ENCODE measurements at places on chromosomes 2 and 18. TPM values are rescaled to one million over a fixed set of nuclear protein-coding genes. Genes with fewer than 3 reads are reported as not detected.

DNA sequence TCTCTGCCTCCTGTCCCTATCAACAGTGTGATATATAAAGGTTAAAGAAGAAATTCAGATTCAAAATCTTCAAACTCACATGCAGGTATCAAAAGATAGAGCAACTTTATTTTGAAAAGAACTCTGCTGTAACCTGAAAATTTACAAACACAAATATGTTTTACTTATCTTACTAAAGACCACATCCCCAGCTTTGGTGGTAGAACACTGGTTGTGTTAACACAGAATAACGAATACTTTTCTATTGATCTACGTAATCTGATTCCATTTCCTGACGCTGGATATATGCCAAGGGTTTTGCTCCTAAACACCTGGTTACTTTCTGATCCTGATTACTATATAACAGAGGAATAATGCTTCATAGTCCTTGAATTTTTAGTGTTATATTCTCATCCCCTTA lies 23.1 kb upstream of the SLC39A10 start:
- DNase-seq: no peak

- peak; percentile 10 for DNase-seq
Observed at GRCh38 chr2:18047896-18048657, 169.6 kb downstream of the KCNS3 start.

GRCh38 chr18:78546281-78546680 lies 433.3 kb upstream of the SALL3 start:
- DNase-seq: no peak

- DNase-seq: no peak
Observed at GRCh38 chr2:64542071-64543007, 18.2 kb downstream of the AFTPH start.

GRCh38 chr2:170177950-170178781 lies at the start of gene MYO3B:
Gene MYO3B (plus strand): TSS chr2:170178147. CDS start chr2:170178288, 141 bp downstream.
- no peak for DNase-seq

INHA gene
- 0.72 TPM for polyA plus RNA-seq

FAM237A gene
- not detected for polyA plus RNA-seq

CHN1 gene
- polyA plus RNA-seq: 19.3 TPM
